ENCODE measurements at places on chromosomes 5 and 9.

DNA sequence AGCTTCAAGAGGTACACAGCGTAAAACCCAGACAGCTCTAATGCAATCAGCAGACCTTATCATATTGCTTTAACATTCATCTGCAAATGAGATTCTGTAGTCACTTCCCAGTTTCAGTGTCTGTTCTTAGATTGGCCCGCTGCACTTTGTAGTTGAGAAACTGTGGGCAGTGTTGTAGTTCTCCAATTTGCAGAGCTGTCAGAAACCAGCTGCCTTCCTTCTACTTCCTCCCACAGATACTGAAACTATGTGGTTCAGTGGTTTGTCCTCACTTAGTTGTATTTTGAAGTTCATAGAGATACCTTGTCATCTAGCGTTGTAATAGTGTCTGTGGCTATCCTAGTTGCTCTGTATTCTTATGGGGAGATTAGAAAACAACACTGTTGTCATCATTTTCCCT is 39.6 kb upstream of the TRIM36 start:
- DNase-seq: no peak

DNA sequence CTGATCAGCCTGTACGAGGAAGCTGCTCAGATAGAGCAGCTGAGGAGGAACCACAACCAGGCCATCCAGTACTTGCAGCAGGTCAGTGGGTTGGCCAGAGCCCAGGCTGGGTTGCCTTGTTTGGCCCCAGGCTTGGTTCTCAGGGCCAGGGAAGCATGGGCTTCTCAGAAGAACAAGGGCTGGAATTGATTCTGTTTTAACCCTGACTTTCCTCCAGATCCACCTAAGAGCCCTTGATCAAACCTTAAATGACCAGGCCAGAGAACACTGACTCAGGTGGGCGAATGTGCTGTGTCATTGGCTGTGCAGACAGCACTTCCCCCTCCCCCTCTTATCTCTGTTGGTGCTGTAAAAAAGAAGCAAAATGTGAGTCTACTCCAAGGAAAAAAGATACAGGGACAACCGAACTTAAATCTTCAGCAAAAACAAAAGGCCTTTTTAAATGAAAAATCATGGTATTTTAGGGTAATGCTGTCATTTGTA is 28.1 kb downstream of the TTC23L start:
- no peak for DNase-seq

DNA sequence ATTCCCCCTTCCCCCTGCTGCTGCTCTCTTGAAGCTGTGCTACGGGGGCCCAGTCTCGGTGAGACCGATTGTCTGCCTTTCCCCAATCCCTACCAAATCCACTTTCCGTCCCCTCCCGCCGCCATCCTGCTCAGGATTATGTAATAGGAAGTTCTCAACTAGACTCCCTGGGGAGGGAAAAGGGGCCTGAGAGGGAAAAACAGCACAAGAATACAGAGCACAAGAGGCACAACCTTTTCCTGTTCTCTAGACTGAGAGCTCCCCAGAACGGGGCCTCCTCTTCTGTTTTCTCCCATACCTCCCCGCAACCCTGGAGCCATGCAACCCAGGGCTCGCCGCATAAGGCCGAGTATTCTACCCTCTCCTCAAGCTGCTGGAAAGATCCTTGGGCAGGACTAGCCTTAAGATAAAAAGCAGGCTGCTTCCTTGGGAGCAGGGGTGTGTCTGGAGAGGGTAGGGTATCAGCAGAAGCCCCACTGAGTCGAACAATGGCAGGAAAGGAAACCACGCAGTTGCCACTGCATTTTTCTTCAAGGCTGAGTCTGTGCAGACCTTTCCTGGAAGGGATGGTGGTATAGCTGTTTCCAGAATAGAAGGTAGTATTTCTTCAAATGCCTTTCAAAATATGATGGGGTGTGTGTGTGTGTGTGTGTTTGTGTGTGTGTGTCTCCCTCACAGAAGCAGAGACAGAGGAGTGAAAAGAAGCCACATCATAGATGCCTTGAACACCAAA is 12.9 kb downstream of the MYORG start:
- no peak for DNase-seq

DNA sequence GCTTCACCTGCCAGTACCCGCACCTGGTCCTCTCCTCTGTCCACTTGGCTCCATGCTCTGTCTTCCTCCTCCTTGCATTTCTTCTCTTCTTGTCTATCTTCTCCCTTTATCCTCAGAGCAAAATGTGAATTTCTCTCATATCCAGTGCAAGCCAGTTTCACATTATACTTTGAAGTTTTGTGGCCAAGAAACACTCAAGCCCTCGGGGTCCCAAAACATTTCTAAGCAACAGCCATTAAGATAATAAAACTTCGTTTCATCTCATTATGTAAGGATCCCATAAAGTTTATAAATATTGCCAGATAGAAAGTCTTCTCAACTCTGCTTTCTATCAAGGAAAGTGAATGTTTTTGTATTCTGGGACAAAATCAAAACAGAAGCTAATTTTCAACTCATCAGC is 178.8 kb downstream of the SNX18 start:
- no peak for DNase-seq

DNA sequence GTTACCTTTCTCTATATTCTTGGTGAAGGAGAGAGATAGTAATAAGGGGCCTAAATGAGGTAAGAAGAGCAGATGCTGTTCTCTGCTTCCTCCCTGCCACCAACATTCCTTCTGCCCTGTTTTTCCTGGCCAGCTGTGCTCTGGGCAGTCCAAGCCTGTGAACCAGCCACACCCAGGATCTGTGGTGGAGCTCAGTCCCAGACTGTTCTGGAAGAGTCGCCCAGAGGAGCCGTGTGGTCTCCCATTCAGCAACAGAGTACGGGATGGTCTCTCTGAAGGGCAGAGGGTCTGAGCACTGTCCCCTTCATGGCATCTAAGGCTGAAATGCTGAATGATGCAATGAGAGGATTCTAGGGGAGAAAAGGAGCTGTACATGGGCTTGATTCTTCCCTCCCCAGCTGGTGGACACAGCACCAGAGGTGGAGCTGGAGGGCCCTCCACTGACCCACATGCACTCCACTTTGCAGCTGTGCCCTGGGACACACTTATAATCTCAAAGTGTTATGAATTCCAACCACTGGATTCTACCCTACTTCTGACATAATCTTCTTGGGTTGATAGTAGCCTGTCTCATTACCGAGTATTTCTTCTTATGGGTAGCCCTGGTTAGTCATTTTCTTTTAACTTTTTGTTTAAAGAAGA is 70.8 kb upstream of the RPS23 start:
- DNase-seq: no peak

DNA sequence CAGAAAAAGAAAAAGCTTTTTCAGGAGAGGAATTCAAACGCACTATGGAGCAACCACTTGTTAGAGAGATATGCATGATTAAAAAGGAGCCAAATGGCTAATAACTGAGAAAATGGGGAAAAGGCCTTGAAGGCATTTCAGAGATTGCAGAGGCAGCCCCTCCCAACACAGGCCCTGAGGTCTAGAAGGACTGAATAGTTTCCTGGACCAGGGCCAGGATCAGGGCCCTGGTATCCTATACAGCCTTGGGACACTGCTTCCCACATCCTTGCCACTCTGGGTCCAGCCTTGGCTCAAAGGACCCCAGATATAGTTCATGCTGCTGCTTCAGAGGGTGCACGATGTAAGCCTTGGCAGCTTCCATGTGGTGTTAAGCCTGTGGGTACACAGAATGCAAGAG is 20.7 kb upstream of the FEM1C start:
- DNase-seq: no peak

- no peak for DNase-seq
These were observed 797.9 kb downstream of the TLE4 start for GRCh38 chr9:80369641-80370040.

- DNase-seq: no peak
These were observed 20.1 kb downstream of the RORB start for GRCh38 chr9:74517188-74517587.

DNA sequence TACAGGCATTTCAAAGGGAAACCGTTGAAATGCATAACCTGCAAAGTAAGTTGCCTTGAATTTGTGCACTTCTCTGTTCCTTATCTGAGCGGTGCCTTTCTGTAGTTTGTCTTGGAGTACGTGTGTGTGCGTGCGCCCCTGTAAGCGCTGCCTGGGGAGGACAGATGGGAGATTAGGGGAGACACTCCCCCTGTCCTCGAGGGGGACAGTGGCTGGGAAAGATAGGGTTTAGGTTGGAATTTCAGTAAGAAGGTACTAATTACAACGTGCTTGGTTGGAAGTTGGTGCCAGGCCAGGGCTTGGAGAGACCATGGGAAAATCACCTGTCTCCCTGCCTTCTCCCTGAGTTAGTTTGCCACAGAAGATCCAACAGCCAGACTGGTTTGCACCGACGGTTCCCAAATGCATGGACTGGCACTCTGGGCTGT is 73.2 kb downstream of the PIK3R1 start:
- no peak for DNase-seq

- DNase-seq: no peak
These were observed 84.3 kb downstream of the SH3TC2 start for GRCh38 chr5:148978370-148979082.

- DNase-seq: peak; percentile 26
These were observed 60.2 kb upstream of the HRH2 start for GRCh38 chr5:175597718-175598117.

DNA sequence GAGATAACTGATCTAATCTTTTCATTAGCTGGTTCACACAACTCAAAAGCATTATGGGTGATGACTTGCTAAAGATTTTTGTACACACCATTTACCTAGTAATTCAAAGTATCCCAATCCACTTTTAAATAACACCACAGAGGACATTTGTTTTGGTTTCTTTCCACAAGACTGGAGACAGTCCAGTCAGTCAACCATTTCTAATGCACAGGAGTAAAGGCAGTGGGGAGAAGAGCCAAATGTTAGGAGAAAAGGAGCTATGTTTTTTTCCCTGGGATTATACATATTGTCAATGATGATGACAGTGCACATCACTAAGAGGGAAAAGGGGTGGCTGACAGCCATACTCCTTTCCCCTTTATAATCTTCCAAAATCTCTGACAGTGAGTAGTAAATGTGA is 240.9 kb downstream of the GABRB2 start:
- DNase-seq: no peak

DNA sequence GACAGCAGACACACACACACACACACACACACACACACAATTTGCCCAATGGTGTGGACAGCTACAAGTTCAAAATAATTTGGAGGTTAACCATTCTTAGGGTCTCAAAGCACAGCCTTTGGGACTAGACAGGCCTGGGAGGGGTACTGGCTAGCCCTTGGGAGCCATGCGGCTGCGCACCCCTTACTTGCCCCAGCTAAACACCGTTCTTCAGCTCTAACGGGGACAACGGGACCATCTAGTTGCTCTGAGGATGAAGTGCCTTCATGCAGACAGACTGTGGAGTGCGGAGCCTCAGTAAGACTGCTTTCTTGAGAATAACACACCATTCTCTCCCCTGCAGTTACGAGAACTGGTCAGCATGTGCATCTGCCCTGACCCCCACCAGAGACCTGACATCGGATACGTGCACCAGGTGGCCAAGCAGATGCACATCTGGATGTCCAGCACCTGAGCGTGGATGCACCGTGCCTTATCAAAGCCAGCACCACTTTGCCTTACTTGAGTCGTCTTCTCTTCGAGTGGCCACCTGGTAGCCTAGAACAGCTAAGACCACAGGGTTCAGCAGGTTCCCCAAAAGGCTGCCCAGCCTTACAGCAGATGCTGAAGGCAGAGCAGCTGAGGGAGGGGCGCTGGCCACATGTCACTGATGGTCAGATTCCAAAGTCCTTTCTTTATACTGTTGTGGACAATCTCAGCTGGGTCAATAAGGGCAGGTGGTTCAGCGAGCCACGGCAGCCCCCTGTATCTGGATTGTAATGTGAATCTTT is 64.6 kb downstream of the PSMB7 start:
- no peak for DNase-seq

- DNase-seq: no peak
These were observed 209.4 kb downstream of the GLIS3 start for GRCh38 chr9:4090491-4090890.

DNA sequence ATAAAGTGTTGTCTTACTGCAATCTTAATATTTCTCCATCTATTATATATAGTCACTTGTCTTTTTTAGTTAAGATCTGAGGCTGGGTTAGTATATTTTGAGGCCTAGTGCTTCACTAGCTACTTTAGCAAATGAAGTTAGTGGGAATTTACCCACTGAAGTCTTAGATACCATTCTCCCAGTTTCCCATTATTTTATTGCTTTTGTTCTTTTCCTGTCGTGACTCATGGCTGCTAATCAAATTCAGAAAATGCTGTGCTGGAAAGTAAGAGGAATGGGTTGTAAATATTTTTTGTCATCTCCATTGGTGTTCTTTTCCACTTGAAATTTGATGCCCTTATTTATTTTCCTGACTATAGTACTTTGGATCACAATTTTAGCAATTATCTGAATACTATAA is 14.2 kb downstream of the TCERG1 start:
- DNase-seq: no peak

- DNase-seq: no peak
These were observed 992 bp downstream of the SETD9 start for GRCh38 chr5:56910210-56910965.

DNA sequence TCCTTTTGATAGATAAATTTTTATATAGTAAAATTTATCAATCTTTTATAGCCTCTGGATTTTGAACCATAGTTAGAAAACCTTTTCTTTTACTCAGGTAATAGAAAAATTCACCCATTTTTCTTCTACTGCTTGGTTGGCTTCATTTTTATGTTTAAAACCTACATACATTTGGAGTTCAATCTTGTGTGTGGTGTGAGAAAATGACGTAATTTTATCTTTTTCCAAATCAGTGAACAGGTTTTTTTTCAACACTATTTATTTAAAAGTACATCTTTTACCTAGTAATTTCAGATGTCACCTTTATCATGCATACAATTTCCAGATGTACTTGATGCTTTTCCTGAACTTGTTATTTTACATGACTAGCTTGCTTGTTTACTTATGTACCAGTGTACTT is 200.2 kb downstream of the TRIM36 start:
- peak; percentile 36 for DNase-seq

- DNase-seq: no peak
These were observed 54.4 kb upstream of the CKS2 start for GRCh38 chr9:89256642-89257041.

- DNase-seq: no peak
These were observed 834.5 kb downstream of the PTPRD start for GRCh38 chr9:9778293-9778692.

- no peak for DNase-seq
These were observed 1.9 kb upstream of the SMC2 start for GRCh38 chr9:104092192-104092591.

DNA sequence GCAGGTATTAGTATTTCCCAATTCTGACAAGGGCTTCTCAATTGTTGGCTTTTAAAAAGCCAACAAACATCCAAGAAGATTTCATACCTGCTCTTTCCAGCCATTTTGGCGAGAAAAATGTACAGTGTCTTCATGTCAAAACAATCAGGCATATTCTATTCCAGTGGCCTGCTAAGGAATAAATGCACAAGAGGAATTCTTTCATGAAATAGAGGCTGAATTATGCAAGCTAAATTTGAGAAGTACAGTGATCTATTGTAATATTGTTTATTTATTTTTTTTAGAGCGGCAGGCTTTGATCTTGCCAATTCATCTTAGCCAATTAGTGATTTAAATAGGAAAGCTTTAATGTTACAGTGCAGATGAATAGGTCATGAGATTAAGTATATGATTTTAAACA is 49.3 kb downstream of the NLN start:
- no peak for DNase-seq

- no peak for DNase-seq
These were observed 22.8 kb upstream of the MARCHF6 start for GRCh38 chr5:10330511-10331230.
